ENCODE measurements at places on chromosomes 4 and X. TPM values are rescaled to one million over a fixed set of nuclear protein-coding genes. Genes with fewer than 3 reads are reported as not detected.
A peak's percentile ranks its signal among the peaks of the same experiment; 100 is the strongest.

TMSB15C gene
- 4.7 TPM for total RNA-seq

DNA sequence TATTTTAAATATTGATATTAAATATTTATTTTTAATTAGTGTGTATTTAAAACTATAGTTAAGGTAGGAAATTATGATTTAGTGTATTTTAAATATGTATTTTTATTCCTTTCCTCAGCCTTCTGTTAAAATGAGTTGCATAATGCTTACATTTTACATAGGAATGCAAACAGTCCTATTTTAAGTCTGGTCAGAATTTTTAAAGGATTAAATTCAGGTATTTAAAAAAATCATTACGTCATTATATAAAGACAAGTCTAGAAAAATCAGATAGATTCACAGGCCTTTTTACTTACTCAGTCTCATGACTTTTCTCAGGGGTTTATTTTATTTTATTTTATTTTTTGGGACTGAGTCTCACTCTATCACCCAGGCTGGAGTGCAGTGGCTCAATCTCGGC is 50.4 kb upstream of the RPA4 start:
- no peaks in the 10 kb centered on the region for H3K36me3 ChIP-seq
- no peaks in the 10 kb centered on the region for H3K4me1 ChIP-seq
- H3K4me3 ChIP-seq, result no peak overlapping the region
- H3K27ac ChIP-seq, result no peak overlapping the region
- no peak for DNase-seq

HMX1 gene
- total RNA-seq, result not detected

SAGE1 gene
- total RNA-seq, result not detected

GRCh38 chr4:170662250-170662649 is 572.5 kb upstream of the AADAT start:
- H3K4me3 ChIP-seq, result no peak overlapping the region
- H3K4me1 ChIP-seq, result no peaks in the 10 kb centered on the region
- no peak overlapping the region for H3K27ac ChIP-seq
- H3K36me3 ChIP-seq, result no peaks in the 10 kb centered on the region

DNA sequence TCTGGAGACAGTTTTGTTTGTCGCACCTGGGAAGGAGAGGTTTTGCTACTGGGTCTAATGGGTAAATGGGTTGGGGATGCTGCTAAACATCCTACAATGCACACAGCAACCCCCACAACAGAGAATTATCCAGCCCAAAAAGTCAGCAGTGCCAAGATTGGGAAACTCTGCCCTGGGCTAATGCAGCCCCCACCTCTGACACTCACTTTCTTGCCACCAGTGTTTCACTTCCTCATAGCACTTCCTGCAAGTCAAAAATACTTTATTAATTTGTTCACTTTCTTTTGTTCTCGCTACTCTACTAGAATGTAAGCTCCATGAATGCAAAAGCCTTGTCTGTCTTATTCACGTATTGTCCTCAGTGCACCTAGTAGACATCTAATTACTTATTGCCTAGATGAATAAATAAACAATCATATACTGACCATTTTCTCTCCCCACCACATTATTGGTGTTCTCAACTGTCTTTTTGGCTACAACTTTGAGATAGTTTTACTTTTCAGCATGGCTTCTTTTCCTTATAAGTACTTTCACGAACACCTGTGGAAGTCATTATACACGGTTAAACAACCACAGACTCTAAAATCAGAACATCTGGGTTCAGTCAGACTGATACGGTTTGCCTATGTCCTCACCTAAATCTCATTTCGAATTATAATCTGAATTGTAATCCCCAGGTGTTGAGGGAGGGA is 82.0 kb upstream of the PITX2 start:
- no peak for DNase-seq
- H3K36me3 ChIP-seq, result no peaks in the 10 kb centered on the region
- H3K27me3 ChIP-seq, result no peaks in the 10 kb centered on the region
- H3K27ac ChIP-seq, result no peak overlapping the region
- no peak overlapping the region for H3K4me3 ChIP-seq

DNA sequence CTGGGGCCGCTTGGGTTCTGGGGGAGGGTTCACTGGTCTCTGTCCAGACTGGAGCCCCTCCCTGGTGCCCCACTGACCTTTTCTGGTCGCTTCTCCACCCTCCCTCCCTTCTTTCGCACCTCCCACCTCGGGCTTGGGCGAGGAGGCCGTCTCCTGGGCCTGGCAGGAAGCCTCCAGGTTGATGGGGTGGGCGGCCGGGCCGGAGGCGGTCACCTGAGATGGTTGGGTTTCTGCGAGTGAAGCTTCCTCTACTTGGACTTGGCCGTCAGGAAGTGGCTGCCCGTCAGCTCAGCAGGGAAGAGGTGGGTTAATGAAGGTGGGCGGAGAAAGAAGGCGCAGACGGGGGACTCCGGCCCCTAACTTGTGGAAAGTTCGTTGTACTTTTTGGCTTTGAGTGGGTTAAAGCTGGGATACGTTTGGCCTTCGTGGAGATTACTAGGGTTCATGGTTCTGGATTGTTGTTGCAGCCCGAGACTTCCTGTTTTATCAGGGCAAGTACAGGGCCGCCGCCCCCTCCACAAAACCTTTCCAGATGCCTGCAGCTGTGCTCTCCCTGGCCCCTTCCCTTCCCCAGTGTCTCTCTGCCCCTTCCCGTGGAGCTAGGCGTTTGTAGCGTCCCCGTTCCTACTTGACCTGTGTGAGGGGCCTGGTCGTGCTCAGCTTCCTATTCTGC is 1.2 kb downstream of the AKAP17A start:
- no peaks in the 10 kb centered on the region for H3K27me3 ChIP-seq
- peak overlapping the region; percentile 93 for H3K4me3 ChIP-seq
- peaks cover 21% of the 10 kb centered on the region for H3K4me1 ChIP-seq

GLRB gene
- not detected for total RNA-seq

DNA sequence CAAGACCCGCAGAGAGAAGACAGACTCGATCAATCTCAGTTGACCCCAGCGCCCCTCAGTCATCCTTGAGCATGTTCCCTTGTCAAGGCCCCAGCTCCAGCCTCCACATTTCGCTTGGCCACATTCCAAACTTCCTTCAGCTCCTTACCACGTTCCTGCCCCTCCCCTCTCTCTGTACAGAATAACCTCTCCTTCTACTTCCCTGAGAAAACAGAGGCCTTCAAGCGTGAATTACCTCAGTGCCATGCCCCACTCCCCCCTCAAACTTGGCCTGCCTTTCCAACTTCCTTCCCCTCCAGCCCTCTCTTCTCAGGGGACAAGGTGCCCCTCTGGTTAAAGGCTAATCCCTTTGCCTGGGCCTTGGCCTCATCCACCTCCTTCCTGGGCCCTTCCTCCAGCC is 3.2 kb upstream of the RIPPLY1 start:
- DNase-seq, result no peak
- no peak overlapping the region for H3K4me3 ChIP-seq
- H3K4me1 ChIP-seq, result no peaks in the 10 kb centered on the region
- no peaks in the 10 kb centered on the region for H3K27me3 ChIP-seq
- H3K27ac ChIP-seq, result no peak overlapping the region

- no peaks in the 10 kb centered on the region for H3K4me1 ChIP-seq
- DNase-seq, result no peak
- H3K27ac ChIP-seq, result no peak overlapping the region
- no peak overlapping the region for H3K4me3 ChIP-seq
These were observed 106.7 kb downstream of the GPM6A start for GRCh38 chr4:175705407-175705806.

- peak overlapping the region; percentile 100 for H3K4me3 ChIP-seq
- H3K4me1 ChIP-seq, result peaks cover 47% of the 10 kb centered on the region
- no peaks in the 10 kb centered on the region for H3K27me3 ChIP-seq
- DNase-seq, result peak; percentile 48
- H3K36me3 ChIP-seq, result peaks cover 56% of the 10 kb centered on the region
These were observed 500 bp downstream of the GAR1 start for GRCh38 chr4:109816082-109816442.

GLOD5 gene
- total RNA-seq, result not detected

GRCh38 chr4:142600952-142601351 is 245.1 kb downstream of the INPP4B start:
- H3K27ac ChIP-seq, result no peak overlapping the region
- no peaks in the 10 kb centered on the region for H3K27me3 ChIP-seq
- no peak overlapping the region for H3K4me3 ChIP-seq
- DNase-seq, result no peak
- no peaks in the 10 kb centered on the region for H3K4me1 ChIP-seq

DNA sequence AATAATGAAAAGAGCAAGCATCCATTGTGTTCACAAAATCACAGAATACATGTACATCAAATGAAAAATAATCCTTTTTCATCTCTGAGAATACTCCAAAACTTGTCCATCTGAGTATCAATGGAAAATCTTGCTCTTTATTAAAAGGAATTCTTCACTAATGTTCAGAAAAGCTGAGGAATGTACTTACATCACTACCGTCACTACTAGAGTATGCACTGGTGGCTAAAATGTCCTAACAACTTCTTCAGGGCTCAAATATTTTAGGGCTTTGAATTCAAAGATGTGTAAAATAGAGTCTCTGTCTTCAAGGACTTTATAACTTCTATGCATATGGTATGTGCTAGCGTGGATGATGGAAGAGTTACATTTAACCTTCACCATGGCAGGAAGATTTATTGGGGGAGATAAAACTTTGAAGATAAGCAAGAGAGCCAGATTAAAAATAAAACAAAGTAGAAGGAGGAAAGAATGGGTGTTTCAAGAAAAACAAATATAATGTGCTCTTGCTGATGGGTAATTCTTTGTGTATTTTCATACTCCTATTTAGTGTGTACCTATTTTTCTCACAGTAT is 55.1 kb downstream of the DMD start:
- H3K4me3 ChIP-seq, result no peak overlapping the region
- H3K27me3 ChIP-seq, result no peaks in the 10 kb centered on the region
- H3K27ac ChIP-seq, result no peak overlapping the region

- H3K4me1 ChIP-seq, result no peaks in the 10 kb centered on the region
- H3K36me3 ChIP-seq, result no peaks in the 10 kb centered on the region
- H3K4me3 ChIP-seq, result no peak overlapping the region
- DNase-seq, result no peak
- no peak overlapping the region for H3K27ac ChIP-seq
- no peaks in the 10 kb centered on the region for H3K27me3 ChIP-seq
These were observed 647.2 kb upstream of the FRG1 start for GRCh38 chr4:189293459-189293858.

- H3K27me3 ChIP-seq, result peaks cover 13% of the 10 kb centered on the region
- no peak for DNase-seq
- H3K27ac ChIP-seq, result no peak overlapping the region
- H3K4me3 ChIP-seq, result no peak overlapping the region
- no peaks in the 10 kb centered on the region for H3K36me3 ChIP-seq
- peaks cover 1% of the 10 kb centered on the region for H3K4me1 ChIP-seq
These were observed 41.2 kb downstream of the UNC5C start for GRCh38 chr4:95507561-95507960.

GRCh38 chrX:10756441-10756840 is 136.1 kb upstream of the MID1 start:
- no peak overlapping the region for H3K27ac ChIP-seq
- H3K27me3 ChIP-seq, result no peaks in the 10 kb centered on the region
- DNase-seq, result no peak
- no peaks in the 10 kb centered on the region for H3K36me3 ChIP-seq
- no peak overlapping the region for H3K4me3 ChIP-seq

Measured in activated T-helper 2 cell treated with anti-CD3 and anti-CD28 coated beads, Interferon-gamma antibody, Interleukin-2, Interleukin-4, amounts not matched to agents 10 μg/mL and 5 μg/mL and 100 μg/mL, durations not matched to agents 14 hours and 24 hours and 36 hours (primary cell).